NCI-H1105 (cell line): ENCODE measurements at places on chromosomes 2 and 18.

GRCh38 chr2:4217737-4218136, 514.4 kb downstream of the DCDC2C start:
- no peak for DNase-seq

DNA sequence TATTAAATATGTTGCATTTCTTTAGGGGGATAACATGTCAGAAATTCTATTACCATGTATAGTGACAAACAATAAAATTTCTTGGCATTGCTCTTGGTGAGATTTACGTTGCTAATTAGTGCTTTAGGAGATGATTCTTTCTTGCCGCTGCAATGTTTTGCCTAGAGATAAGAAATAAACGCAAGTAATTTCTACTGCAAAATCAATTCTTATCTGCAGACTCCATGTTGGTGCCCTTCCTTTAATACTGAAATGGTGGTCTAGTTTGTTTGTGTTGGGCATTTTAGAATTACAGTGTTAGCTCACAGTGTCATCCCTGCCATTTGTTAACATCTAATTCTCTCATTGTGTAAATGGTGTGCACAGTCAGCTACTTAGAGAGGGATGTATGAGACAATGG, 34.6 kb downstream of the ASXL3 start:
- DNase-seq: no peak

DNA sequence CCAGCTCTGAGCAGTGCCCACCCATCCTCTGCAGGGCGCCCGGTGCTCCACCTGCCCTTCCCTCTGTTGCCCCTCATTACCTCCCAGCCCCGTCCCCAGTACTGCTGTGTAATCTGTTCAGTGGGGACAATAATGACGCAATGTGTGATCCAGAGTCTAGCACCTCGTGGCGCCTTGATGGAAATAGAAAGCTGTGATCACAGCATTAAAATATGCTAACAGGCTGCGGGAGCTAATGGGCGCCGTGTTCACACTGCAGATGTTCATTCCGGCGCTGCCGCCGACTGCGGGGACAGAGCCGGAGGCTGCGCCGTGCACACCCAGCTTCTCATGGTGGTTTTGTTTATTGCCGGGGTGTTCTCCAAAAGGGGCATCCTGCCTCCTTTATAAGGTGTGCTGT, 235.2 kb downstream of the LDLRAD4 start:
- DNase-seq: no peak

DNA sequence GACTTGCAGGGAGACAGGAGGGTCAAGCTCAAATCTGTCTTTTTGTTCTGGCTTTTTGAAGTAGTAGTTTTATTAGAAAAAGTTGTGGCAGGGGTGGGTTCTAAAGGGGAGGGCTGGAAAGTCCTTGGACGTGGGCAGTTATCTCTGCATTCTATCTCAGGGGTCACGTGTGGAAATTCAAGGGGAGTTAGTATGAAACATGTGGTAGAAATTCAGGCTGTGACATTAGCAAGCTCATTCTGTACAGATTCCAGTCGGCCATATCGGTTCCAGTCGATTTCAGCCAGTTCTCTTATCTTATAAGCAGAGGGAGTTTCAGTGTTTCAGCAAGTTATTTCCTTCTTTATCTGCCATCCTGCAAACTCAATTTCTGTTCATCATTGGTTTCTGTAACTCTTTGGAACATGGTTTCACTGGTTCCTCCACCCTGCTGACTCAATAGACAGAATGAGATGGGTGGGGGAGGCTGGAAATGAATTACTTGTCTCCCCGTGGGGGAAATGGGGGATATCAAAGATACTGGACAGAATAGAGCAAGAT, 53.0 kb downstream of the RAB27B start:
- no peak for DNase-seq

GRCh38 chr2:211455216-211455841, 898.9 kb downstream of the CPS1 start:
- DNase-seq: peak; percentile 57

- no peak for DNase-seq
These were observed 181.6 kb downstream of the XIRP2 start for GRCh38 chr2:167069855-167070254.

- DNase-seq: no peak
These were observed 47.5 kb downstream of the EMILIN2 start for GRCh38 chr18:2894131-2894840.

- no peak for DNase-seq
These were observed 69.6 kb upstream of the COL5A2 start for GRCh38 chr2:189249171-189249570.

DNA sequence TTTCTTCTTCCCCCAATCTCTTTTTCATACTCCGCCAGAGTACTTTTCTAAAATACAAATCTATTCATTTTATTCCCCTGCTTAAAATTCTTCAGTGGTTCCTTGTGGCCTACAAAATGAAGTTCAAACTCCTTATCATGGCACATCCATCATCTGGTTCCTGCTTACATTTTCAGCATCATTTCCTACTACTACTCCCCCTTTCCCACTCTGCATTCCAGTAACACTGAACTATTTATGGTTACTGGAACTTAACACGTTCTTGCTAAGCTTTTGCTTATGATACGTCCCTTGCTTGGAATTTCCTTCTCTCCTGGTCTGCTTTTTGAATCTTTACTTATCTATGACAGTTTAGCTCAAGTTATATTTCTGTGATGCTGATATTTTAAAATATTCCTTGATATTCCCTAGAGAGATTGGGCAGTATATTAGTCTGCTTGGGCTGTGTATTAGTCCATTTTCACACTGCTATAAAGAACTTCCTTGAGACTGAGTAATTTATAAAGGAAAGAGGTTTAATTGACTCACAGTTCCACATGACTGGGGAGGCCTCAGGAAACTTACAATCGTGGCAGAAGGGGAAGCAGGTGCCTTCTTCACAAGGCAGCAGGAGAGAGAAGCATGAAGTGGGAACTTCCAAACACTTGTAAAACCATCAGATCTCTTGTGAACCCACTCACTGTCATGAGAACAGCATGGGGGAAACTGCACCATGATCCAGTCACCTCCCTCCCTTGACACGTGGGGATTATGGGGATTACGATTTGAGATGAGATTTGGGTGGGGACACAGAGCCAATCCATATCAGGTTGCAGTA, 53.2 kb downstream of the BMPR2 start:
- no peak for DNase-seq

- no peak for DNase-seq
These were observed 1127.9 kb upstream of the CHAC2 start for GRCh38 chr2:52639692-52640091.

DNA sequence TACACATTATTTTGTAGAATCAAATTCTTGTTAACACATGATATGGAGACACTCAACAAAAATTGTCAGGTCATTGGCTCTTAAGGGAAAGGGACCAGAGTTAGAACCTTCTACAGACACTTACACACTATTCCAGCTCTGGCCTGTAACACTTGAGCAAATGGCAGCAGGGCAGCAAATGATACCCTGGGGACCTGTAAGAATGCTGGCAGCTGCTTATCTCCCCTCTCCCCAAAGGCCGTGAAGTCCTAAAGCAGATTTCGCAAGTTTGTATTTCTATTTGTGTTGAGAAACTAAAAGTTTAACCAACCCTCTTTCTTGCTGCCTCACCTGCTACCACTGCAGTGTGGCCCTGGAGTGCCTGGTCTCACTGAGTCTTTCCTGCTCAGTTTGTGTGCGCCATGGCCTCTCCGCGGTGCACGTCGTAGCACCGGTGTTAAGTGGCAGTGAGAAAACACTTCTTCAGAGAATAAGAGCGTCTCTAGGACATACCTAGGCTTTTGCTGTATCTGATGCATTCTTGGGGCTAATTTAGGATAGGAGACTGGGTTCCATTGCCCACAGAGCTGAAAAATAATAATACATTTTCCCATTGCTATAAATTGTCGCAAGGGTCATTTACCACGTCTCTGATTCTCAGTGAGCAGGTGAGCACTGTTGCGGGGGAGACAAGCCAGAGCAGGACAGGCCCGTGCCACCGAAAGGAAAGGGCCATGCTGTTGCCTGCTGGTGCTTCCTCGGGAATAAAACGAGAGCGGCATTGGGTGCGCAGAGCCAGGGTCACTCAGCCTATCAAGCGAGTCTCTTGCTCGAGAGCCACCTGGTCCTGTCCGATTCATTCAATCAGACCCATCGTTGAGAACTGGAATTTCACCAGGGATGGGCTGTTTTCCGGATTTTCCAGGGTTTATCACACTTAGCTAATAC, 204.9 kb downstream of the PTGR3 start:
- no peak for DNase-seq

- no peak for DNase-seq
These were observed 2.0 kb downstream of the PXDN start for GRCh38 chr2:1742301-1742680.

- DNase-seq: no peak
These were observed 105.3 kb downstream of the PARD3B start for GRCh38 chr2:204650611-204651010.

- DNase-seq: no peak
These were observed 643.3 kb downstream of the BCL11A start for GRCh38 chr2:59910166-59910565.

DNA sequence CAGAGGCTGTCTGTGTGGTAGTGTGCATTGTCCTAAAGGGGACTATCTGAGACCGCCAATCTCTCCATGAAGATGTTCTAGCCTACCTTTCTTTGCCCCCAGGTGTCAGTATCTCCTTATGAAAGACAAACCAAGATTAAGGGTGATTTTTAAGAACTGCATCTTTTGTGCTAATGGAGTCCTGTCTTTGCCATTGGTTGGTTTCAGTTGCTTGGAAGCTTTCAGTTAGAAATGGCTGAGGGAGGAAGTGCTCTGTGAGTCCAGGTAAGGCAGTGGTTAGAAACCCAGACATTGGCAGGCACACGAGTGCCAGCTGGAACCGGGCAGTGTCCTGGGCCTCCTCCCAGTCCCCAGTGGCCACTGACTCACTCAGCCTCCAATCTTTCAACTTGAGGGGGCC, 111.3 kb downstream of the DOCK10 start:
- no peak for DNase-seq

DNA sequence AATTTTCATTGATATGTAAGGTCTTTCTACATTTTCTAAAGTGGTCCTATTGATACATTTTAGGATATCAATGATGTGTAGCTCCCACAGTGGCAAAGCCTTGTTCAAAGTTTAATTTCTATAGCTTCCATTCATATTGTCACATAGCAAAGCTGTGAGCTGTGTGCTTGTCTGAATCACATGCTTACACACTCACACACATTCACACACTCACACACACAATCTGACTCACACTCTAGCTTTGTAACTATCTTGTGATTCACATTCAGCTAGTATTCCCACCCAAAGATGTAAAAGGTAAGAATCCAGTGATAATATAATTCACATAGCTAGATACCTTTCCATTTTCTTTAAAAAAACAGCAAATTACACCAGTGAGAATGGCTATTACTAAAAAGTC, 58.7 kb downstream of the MAPRE2 start:
- no peak for DNase-seq

- no peak for DNase-seq
These were observed 170.2 kb downstream of the PRKCE start for GRCh38 chr2:45821558-45822271.

DNA sequence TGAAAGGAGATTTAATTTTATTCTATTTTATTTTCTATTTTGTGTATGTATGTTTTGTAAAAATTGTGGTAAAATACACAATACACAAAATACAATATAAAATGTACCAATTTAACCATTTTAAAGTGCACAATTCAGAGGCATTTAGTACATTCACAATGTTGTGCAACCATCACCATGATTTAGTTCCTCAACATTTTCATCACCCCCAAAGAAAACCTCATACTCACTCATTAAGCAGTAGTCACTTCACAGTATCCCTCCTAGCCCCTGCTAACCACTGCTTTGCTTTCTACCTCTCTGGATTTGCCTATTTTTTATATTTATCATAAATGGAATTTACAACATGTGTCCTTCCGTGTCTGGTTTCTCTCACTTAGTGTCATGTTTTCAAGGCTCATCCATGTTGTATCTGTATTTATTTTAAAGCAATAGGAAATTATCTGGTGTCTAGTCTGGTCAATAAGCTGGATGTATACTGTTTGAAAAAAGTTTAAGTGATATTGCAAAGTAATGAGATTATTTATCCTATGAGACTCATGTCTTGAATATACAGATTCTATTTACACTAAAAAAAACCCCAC, 77.9 kb upstream of the GLS start:
- no peak for DNase-seq

GRCh38 chr18:944440-944839, 39.8 kb downstream of the ADCYAP1 start:
- DNase-seq: no peak

GRCh38 chr18:48074929-48075706, 144.7 kb upstream of the SMAD2 start:
- DNase-seq: no peak

GRCh38 chr2:239803766-239804115, 221.4 kb downstream of the NDUFA10 start:
- no peak for DNase-seq

GRCh38 chr18:7383002-7383980, 152.4 kb downstream of the LRRC30 start:
- DNase-seq: no peak

- DNase-seq: no peak
These were observed 2.1 kb upstream of the NGEF start for GRCh38 chr2:233015019-233015645.

- no peak for DNase-seq
These were observed 4.8 kb upstream of the UGGT1 start for GRCh38 chr2:128086244-128086643.

DNA sequence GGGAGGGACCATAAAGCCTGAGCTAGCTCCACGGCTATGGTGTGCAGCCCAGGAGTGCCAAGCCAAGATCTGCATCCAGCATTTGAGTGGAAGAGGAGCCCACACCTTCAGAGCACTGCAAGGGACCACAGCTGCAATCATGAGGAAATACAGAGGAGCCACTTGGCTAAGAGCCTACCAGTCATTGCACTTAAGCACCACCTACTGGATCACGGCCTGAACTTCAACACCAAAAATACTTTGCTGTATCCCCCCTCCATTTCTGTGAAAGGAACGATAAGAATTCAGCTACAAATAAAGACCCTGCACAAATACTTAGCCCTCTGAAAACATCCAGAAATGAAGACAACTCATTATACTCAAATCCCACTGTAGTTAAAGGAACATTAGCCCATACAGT, 545.3 kb downstream of the TSN start:
- DNase-seq: no peak

DNA sequence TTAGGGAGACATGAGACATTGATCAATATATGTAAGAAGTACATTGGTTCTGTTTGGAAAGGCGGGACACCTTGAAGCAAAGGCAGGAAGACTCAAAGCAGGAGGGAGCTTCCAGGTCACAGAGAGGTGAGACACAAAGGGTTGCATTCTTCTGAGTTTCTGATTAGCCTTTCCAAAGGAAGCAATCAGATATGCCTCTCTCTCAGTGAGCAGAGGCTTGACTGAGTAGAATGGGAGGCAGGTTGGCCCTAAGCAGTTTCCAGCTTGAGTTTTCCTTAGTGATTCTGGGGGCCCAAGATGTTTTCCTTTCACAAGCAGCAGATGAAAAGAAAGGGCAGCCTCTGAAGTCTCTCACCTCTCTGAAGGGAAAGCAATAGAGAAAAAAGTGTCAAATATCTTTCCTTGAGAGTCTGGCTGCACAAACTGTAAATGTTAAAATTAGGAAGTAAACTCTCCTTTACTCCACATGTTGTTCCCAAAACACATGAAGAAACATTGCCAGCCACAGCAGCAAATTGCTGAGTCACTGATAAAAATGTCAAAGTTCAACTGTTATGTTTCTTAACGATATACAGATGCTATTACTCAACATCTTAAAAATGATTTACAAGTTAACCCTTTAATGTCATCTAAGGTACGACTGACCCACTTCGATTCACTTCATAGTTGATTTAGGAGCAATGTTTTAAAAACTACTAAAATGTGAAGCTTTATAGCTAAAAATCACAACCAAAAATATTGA, 40.3 kb downstream of the CYB5A start:
- no peak for DNase-seq

GRCh38 chr2:159773886-159774285, 24.1 kb downstream of the CD302 start:
- DNase-seq: no peak
